ENCODE measurements at places on chromosomes 3 and 15.

- peak; percentile 41 for DNase-seq
- H3K4me1 ChIP-seq: no peaks in the 10 kb centered on the region
- H3K36me3 ChIP-seq: no peaks in the 10 kb centered on the region
- no peak overlapping the region for H3K4me3 ChIP-seq
- H3K27ac ChIP-seq: no peak overlapping the region
- no peaks in the 10 kb centered on the region for H3K27me3 ChIP-seq
Measured at GRCh38 chr15:70936326-70936725, 43.7 kb downstream of the LRRC49 start.

- peaks cover 26% of the 10 kb centered on the region for H3K36me3 ChIP-seq
- no peaks in the 10 kb centered on the region for H3K27me3 ChIP-seq
- DNase-seq: no peak
- H3K4me3 ChIP-seq: no peak overlapping the region
- H3K27ac ChIP-seq: no peak overlapping the region
Measured at GRCh38 chr3:129504471-129505100, 23.9 kb upstream of the RHO start.

- no peaks in the 10 kb centered on the region for H3K36me3 ChIP-seq
- H3K27ac ChIP-seq: no peak overlapping the region
- H3K4me1 ChIP-seq: no peaks in the 10 kb centered on the region
- no peak for DNase-seq
Measured at GRCh38 chr3:53357458-53357857, 10.1 kb upstream of the DCP1A start.

DNA sequence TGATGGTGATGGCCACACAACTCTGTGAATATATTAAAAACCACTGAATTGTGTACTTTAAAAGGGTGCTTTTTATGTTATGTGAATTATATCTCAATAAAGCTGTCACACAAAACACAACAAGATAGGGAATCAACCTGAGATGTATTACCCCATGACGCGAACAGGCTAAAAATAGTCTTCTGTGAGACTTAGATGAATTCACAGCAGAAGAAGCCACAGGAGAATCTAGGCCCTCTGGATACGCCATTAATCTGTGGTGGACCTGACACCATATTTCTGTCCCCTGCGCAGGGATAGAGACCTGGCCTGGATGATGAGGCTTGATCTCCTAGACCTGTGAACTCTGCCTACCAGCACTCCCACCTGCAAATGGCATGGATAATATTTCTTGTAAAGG is 146.0 kb upstream of the HACD2 start:
- H3K4me3 ChIP-seq: no peak overlapping the region
- H3K27ac ChIP-seq: no peak overlapping the region
- no peaks in the 10 kb centered on the region for H3K4me1 ChIP-seq
- no peaks in the 10 kb centered on the region for H3K36me3 ChIP-seq
- no peak for DNase-seq
- H3K27me3 ChIP-seq: no peaks in the 10 kb centered on the region

DNA sequence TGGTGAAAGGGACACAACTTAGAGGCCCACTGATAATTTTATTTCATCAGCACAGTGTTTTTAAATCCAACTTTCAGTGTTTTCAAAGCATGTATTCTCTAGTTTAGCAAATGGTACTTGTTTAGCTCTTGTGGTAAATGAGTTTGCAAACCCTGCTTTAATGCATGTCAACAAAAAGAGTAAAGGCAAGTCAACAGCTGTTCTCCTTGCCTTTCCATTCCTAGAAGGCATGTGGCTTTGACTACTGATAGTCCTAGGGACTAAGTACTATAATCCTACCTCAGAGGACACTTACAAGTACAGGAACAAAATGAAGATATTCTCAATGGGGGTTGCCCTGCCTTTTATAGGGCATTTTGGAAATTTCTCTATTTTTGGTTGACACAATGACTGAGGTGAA is 13.1 kb downstream of the NPTN start:
- H3K4me3 ChIP-seq: no peak overlapping the region
- peaks cover 17% of the 10 kb centered on the region for H3K4me1 ChIP-seq
- H3K36me3 ChIP-seq: no peaks in the 10 kb centered on the region
- H3K27ac ChIP-seq: no peak overlapping the region
- DNase-seq: no peak
